ENCODE measurements at places on chromosomes 3 and 15.

DNA sequence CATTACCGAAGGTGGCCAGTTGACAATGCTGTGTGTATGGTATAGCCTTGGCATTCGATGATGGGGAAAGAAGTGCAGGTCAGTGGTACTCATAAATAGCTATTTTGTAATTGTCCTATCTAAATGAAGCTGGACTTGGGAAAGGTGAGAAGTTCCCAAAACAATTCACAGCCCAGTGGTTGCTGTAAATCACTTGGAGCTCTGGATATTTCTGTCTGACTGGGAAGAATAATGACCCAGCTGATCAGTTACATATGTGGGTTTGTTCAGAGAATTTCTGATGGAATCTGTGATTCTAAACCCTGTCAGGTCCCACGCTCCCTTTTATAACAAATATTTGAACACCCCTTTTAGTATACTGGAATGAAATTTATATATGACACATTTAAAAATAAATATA lies 133.9 kb upstream of the PFN2 start:
- no peak for DNase-seq

GRCh38 chr3:179463319-179463718 lies 12.0 kb upstream of the GNB4 start:
- no peak for DNase-seq

GRCh38 chr3:41599127-41599484 lies 362.8 kb downstream of the ULK4 start:
- DNase-seq, result no peak

GRCh38 chr3:153414982-153415381 lies 253.0 kb downstream of the RAP2B start:
- no peak for DNase-seq

DNA sequence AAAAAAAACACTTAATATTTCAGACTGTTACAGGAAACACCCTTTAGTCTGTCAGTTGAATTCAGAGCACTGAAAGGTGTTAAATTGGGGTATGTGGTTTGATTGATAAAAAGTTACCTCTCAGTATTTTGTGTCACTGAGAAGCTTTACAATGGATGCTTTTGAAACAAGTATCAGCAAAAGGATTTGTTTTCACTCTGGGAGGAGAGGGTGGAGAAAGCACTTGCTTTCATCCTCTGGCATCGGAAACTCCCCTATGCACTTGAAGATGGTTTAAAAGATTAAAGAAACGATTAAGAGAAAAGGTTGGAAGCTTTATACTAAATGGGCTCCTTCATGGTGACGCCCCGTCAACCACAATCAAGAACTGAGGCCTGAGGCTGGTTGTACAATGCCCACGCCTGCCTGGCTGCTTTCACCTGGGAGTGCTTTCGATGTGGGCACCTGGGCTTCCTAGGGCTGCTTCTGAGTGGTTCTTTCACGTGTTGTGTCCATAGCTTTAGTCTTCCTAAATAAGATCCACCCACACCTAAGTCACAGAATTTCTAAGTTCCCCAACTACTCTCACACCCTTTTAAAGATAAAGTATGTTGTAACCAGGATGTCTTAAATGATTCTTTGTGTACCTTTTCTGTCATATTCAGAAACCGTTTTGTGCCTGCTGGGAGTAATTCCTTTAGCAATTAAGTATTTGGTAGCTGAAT lies 17.9 kb downstream of the TMEM43 start:
- peak; percentile 26 for DNase-seq

GRCh38 chr3:4011166-4011565 lies 211.9 kb downstream of the LRRN1 start:
- DNase-seq, result no peak

- no peak for DNase-seq
Observed at GRCh38 chr3:4615750-4616149, 122.6 kb downstream of the ITPR1 start.

DNA sequence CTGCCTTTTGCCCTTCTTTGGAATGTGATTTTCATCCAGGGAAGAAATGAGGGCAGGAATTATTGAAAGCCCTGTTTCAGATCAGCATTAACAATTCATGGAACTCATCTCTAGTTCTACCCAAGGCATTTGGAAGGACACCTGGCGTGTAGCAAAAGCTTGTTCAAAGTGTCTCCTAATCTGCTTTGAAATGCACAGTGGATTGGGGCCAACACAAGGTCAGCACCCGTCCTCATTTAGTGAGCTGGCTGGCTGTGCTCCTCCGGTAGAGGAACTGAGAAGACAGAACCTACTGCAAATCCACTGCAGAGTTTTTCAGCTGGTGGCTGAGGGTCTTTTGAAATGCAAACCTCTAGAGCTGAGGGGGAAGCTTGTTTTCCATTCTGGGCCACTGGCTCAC lies 141.6 kb upstream of the STT3B start:
- no peak for DNase-seq

DNA sequence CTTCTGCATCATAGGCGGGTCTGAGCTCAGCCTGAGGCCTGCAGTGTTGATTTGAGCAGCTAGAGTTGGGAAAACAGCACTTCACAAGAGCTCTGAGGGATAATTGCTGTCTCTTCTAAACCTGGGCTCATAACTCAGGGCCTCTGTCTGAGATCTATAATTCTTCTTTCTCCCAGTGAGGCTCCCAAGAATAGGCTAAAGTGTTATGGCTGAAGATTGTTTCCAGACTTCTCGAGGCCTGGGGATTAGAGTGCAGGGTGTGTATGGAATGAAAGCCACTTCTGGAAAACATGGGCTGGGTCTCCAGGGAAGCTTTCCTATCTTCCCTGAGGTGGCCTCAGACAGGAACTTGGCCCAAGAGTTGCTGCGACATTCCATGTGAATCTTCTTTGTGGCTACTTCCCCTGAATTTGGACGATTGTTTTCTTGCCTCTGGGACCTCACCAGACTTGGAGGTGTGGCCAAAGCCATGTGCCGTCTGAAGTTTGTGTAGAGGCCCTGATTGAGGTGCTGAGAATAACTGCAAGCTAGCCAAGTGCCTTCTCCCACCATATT lies 26.5 kb downstream of the MTMR14 start:
- no peak for DNase-seq

- DNase-seq, result no peak
Observed at GRCh38 chr15:99634576-99634975, 68.8 kb downstream of the MEF2A start.

DNA sequence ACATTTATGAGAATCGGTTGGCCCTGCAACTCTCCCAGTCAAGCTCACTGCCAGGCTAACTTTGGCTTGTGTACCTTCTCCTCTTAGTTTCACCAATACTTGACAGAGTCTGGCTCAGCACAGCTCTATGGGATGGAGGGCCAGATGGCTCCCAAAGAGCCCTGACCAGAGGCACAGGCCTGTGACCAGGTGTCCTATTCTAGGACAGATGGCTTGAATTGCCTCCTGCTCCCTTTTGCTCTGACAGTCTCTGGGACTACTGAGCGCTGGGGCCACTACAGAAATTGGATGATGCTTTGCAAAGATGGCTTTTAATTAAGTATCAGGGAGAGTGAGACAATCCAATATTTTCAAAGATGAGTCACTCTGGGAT lies 10.3 kb upstream of the ARID3B start:
- no peak for DNase-seq

GRCh38 chr3:27509376-27509775 lies 25.2 kb upstream of the SLC4A7 start:
- no peak for DNase-seq

GRCh38 chr15:31953478-31953877 lies 76.8 kb upstream of the CHRNA7 start:
- DNase-seq, result no peak

- no peak for DNase-seq
Observed at GRCh38 chr3:52907497-52907896, 10.1 kb upstream of the STIMATE start.

DNA sequence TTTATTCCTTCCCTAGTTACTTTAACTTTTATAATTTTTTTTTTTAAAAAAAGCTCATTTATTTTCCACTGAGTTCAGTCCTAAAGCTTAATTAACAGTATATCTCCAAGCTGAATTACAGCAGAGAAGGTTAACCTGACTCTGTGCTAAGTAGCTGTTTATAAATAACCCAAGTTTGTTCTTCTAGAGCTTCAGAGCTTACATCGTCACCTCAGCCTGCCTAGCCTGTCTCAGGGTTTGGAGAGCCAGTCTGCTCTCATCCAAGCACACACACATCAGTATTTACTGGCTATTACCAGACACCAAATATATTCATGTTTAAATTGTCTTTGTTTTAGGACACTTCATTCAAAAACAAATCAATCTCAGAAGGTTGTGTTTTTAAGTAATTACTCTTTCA lies 154.9 kb downstream of the CDIN1 start:
- DNase-seq, result no peak

DNA sequence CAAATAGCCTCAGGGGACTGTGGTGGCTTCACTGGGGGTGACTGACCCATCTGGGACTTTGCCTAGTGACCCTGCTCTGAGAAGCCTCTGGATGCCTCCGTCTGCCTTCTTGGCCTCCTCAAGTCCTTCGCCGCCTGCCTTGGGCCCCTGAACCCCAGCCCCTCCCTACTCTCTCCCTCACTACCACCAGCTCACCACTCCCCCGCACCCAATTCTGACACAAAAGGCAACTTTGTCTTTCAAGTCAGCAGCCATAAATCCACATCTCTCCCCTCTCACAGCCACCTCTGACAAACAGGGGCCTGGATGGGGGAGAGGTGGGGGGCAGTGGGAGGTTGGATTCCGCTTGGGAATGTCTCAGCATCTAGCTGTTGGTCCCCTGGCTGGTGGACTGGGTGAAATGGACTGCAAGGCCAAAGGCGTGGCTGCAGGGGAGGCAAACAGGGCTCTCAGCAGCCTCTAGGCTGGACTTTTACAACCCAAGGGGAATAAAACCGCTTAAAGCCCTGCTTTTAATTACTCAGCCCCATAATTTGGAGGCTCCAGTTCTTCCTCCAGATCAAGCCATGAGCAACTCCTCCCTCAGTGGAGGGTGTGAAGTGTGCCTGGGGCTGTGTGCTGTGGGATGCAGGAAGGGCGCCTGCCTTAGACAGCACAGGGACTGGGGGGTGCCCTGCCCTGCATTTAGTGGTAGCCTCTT lies 33.4 kb downstream of the IGDCC3 start:
- DNase-seq, result no peak

DNA sequence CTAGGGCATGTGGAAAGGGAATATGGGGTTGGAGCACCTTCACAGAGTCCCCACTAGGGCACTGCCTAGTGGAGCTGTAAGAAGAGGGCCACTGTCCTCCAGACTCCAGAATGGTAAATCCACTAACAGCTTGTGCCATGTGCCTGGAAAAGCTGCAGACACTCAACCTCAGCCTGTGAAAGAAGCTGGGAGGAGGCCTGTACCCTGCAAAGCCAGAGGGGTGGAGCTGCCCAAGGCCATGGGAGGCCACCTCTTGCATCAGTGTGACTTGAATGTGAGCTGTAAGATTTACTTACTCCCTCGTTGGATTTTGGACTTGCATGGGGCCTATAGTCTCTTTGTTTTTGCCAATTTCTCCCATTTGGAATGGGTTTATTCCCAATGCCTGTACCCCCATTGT lies 705.2 kb upstream of the ROBO1 start:
- no peak for DNase-seq

GRCh38 chr15:33960549-33960935 lies 7.8 kb upstream of the CHRM5 start:
- no peak for DNase-seq

- DNase-seq, result no peak
Observed at GRCh38 chr3:2454865-2455264, 356.2 kb downstream of the CNTN4 start.

- no peak for DNase-seq
Observed at GRCh38 chr3:124587053-124587408, 143.2 kb upstream of the UMPS start.

- DNase-seq, result no peak
Observed at GRCh38 chr3:130975251-130975650, 51.4 kb downstream of the ASTE1 start.

- DNase-seq, result no peak
Observed at GRCh38 chr15:74611341-74611740, 4.3 kb upstream of the CLK3 start.

DNA sequence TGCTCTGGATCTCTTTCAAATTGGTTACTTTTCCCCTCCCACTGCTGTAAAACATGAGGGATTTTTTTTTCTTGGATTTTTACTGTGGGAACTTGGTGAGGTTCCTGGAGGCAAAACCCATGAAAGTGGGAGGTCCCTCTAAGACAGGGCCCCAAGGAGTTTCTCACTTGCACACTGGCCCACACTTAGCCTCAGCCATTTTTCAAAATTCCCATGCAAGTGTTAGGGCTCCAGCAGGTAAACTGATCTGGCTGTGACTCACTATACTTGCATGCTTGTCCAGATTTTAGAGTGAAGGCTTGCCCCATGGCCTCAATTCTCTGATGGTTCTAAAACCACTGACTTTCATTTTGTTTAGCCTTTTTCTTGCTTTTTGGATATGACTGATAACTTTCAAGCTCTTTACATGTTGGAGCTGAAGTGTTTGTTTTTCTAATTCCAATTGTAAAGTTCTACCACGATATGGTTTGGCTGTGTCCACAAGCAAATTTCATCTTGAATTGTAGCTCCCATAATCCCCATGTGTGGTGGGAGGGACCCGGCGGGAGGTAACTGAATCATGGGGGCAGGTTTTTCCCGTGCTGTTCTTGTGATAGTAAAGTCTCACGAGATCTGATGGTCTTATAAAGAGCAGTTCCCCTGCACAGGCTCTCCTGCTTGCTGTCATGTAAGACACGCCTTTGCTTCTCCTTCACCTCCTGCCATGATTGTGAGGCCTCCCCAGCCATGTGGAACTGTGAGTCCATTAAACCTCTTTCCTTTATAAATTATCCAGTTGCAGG lies 37.7 kb downstream of the MCCC1 start:
- DNase-seq, result no peak

DNA sequence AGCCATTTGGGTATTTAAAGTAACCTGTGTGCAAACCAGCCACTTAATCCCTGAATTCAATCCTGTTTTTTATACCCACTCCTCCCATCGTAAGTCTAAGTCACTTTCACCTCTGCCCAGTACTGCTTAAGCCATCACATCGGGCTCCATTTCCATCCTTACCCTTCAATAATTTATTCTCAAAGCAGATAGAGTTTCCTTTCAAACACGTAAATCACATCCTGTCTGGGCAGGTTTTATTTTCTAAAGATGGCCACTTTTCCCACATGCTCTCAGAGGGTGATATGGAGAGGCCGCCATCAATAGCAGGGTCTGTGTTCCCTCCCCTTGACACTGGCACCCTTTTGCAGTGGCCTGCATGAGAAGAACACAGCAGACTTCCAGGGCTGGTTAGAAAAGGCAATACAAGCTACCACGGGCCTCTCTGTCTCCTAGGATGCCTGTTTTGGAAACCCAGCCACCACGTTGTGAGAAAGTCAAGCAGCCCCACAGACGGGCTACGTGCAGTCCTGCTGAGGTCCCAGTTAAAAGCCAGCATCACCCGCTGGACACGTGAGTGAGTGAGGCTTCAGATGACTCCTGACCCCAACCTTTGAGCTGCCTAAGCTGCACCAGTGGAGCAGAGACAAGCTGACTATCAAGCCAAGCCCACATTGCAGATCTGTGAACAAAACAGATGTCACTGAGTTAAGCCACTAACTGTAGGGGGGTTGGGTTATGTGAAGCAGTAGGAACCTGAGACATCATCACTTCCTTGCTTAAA lies 241.8 kb upstream of the SLCO3A1 start:
- DNase-seq, result no peak

- no peak for DNase-seq
Observed at GRCh38 chr3:69648126-69648525, 91.1 kb upstream of the MITF start.

- DNase-seq, result no peak
Observed at GRCh38 chr3:5498981-5499380, 311.5 kb downstream of the EDEM1 start.
